ENCODE measurements at places on chromosomes 7 and 10.
A peak's percentile ranks its signal among the peaks of the same experiment; 100 is the strongest.

- DNase-seq = no peak
Measured at GRCh38 chr10:58807629-58808022, 295.0 kb downstream of the BICC1 start.

- DNase-seq = no peak
Measured at GRCh38 chr7:28806841-28807240, 151.3 kb downstream of the TRIL start.

- DNase-seq = no peak
Measured at GRCh38 chr10:85477979-85478378, 888.6 kb downstream of the GRID1 start.

GRCh38 chr7:22219036-22219435 lies 137.9 kb downstream of the RAPGEF5 start:
- DNase-seq = no peak

GRCh38 chr10:126021833-126022500 lies 125.6 kb downstream of the FANK1 start:
- DNase-seq = no peak

DNA sequence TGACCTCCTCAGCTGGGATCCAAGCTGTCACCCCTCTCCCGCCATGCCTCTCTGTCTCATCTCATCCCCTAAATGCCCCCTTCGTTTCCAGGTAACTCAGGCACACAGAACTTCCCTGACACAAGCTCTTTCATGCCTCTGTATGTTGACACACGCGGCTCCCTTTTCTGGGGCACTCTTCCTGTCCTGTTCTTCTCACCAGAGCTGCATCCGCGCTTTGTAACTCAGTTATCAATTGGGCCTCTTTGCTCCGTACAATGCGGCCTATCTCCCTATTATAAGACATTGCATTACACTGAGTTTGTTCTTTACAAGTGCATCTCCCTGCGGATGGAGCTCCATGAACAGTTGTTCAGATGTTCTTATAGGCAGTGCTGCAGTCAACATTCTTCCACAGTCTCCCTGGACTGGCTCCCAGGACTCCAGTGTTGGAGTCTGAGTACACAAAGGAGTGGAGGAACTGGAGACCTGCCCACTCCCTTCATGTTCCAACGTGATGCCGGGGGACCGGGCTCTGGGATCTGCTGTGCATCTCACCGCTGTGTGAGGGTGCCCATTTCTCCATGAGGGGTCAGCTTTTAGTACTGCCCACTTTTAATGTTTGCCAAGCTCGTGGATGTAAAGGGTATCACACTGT lies 56.9 kb upstream of the TNS3 start:
- DNase-seq = peak; percentile 74

GRCh38 chr10:74704629-74705357 lies 121.6 kb upstream of the KAT6B start:
- DNase-seq = no peak

- no peak for DNase-seq
Measured at GRCh38 chr10:77195101-77195500, 442.5 kb downstream of the KCNMA1 start.

DNA sequence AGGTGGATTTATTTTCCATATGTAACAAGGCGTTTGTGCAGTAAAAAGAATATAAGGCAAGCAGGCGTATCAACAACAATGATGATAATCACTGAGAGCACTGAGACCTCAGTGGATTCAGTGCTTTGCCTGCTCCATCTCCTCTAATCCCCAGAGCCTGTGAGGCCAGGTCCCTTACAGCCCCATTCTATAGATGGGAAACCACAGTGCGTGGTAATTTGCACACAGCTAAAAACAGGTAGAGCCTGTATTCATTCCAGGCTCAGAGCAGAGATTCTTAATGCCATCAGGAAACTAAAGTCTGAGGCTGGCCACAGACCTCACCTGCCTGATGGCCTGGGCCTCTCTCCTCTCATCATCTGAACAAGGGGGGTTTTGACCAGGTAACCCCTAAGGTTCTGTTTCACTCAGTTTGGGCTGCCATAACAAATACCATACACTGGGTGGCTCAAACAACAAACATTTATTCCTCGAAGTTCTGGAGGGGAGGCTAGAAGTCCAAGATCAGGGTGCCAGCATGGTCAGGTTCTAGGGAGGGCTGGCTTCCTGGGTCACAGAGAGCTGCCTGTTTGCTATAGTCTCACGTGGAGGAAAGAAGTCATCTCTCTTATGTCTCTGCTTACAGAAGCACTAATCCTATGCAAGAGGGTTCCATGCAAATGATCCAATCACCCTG lies 10.3 kb upstream of the RASSF4 start:
- DNase-seq = no peak

DNA sequence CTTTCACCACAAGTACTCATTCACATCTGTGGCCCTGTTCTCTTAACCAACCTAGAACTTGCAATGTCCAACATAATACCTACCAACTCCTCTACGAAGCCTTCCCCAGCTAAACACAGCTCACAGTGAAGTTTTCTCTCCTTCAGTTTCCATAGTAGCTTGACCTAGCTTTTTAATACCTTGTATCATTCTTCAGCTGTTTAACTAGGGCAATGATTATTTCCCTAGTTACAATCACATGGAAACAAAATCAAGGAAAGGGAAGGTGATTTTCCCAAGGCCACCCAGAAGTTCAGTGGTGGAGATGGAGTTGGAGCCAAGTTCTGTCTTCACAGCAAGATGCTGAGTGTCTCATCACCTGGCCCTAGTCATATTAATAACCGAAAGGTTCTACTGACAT lies 16.3 kb downstream of the CDHR3 start:
- no peak for DNase-seq

- no peak for DNase-seq
Measured at GRCh38 chr7:71377469-71377868, 245.5 kb downstream of the GALNT17 start.

GRCh38 chr10:88659725-88660597 lies 4.3 kb upstream of the LIPF start:
- no peak for DNase-seq

DNA sequence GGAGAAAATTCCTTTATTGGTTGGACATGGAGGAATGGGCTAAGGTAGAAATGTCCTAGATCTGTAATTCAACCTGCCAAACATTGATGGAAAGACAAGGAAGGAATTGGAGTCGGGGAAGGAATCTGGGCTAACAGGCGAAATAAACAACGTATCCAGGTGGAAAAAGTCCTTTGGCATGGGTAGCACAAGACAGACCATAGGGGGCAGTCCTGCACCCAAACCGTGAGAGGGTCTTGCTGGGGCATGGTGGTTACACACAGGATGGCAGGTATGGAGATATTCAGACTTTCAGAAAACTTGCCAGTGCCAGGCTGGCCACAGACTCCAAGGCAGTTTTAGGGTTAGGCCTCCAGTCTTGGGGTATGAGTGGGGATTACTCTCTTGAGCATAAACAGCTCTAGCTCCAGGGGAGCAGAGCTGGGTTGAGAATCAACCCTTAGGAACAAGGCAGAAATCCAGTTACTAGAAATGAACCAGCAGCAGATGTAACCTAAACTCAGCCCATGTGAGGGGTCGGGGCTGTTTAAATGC lies 188.6 kb upstream of the GDF10 start:
- no peak for DNase-seq

DNA sequence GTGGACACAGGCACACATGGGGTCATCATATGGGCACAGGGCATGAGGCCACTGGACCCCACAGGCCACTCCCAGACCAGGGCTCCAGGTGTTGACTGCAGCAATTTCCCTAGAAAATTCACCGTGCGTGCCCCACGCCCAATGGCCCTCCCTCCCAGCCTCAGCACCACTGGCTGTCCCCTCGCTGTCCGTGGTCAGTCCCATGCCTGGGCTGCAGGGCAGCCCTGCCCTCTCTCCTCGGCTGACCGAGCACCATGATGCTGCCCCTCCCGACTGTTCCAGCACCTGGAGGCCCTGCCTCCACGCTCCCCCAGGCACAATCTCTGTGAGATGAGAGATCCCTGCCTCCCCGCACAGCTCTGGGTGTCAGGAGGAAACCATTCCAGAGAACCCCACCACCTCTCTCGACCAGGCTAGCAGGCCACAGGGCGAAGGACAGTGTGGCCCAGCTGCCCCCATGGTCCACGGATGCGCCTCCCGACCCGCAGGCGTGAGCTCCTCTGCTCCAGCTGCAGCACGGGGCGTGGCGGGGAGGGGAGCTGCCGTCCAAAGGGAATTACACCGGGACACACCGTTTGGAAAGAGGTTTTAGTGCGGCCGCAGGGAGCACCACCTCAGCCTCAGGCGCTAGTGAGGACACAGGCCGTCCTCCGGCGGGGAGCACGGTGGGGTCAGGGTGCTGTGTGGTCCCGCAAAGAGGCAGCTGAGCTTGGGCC lies 12.6 kb downstream of the NUDT1 start:
- no peak for DNase-seq

- DNase-seq = no peak
Measured at GRCh38 chr7:129771201-129771927, 159.8 kb downstream of the NRF1 start.

DNA sequence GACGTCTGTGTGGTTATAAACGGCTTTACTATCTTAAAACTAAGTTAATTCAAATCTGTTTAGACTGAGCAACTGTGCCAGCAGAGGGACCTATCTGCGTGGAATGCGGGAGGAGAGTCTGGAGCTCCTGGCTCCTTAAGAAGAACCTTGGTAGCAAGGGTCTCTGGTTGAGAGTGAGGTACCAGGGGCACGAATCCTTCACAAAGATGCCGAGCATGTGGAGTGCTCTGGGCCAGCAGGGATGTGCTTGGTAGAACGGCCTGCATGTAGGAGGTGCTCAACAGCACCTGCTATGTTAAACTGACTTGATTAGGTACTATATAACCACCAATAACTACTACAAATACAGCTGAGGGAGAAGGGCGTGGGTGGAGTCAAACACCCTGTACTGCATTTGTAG lies 102.6 kb downstream of the VIPR2 start:
- DNase-seq = no peak

GRCh38 chr7:27689150-27689549 lies 26.5 kb upstream of the HIBADH start:
- DNase-seq = no peak

DNA sequence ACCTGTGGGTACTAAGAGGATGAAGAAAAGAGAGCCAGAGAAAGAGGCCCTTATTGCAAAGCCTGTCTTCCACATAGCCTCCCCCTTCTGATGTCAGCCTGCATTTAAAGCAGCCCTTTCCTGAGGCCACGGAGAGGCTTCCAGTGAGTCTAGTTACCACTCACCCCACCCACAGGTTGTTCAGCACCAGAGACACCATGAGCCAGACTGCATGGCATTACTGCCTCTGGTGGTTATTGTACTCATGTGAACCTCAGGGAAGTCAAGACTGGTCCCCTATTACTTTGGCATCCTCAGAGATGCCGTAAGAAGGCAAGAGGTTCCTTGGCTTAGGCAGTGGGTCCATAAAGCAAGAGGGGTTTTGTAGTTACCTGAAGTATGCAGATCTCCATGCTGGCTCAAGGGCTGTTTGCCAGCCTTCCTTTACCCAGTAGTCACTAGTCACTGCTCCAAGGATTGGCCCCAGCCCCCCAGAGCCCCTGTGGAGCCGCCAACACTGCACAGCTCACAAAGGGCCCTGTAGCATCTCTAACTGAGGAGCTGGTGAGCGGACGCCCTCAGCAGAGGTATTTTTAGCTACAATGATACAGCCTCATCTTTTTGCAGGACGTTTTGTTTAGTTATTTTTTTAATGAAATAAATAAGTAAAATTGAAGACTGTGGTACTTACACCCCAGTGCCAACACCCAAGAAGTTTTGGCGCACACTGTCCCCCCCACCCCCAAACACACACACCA lies 20.7 kb downstream of the LRRC4 start:
- no peak for DNase-seq

DNA sequence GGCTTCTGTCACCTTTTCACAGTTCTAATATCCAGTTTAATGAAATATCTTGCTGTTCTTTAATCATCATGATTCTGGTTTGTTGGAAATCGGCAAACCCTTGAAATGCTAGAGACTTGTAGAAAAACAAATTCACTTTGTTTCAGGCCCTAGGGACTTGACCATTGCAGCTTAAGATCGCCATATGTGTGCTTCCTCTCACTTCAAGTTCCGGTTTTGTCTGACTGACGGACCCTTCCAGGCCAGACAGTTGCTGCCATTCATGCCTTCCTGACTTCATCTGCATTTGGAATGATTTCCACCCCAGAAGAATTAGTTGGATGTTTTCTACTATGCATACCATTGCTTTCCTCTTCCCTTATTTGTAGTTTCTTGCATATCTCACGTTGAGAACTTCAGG lies 125.6 kb downstream of the CELF2 start:
- DNase-seq = no peak

- peak; percentile 74 for DNase-seq
Measured at GRCh38 chr7:91034459-91035368, 229.5 kb upstream of the FZD1 start.

DNA sequence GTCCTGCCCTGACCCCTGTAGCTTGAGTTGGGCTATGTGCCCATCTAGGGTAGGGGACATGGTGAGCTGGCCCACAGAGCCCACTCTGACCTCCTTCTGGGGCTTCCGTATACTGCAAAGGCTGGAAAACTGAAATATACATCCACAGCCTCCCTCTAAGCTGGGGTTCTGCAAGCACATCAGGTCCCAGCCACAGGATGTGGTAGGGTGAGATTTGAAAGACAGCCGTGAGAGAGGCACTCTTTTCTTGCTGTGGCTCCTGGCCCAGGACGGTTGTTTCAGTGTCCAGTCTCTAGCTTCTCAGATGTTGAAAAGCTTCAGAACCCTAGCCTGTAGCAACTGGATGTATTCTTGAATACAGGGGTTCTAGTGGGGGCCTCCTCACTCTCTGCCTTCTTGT lies 60.1 kb upstream of the ADRB1 start:
- no peak for DNase-seq

GRCh38 chr10:119215371-119215770 lies 8.0 kb downstream of the GRK5 start:
- DNase-seq = no peak

- DNase-seq = no peak
Measured at GRCh38 chr10:105001269-105001668, 360.2 kb downstream of the SORCS3 start.

DNA sequence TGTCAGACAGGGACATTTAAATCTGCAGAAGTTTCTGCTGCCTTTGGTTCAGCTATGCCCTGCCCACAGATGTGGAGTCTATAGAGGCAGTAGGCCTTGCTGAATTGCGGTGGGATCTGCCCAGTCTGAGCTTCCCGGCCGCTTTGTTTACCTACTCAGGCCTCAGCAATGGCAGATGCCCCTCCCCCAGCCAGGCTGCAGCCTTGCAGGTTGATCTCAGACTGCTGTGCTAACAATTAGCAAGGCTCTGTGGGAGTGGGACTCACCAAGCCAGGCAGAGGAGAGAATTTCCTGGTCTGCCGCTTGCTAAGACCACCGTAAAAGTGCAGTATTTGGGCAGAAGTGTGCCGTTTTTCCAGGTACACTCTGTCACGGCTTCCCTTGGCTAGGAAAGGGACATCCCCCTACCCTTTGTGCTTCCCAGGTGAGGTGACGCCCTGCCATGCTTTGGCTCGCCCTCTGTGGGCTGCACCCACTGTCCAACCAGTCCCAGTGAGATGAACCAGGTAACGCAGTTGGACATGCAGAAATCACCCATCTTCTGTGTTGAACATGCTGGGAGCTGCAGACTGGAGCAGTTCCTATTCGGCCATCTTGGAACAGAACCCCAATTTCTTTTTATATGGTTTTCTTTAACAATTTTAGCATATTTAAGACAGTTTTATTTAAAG lies 28.4 kb upstream of the VWDE start:
- no peak for DNase-seq

GRCh38 chr7:136530831-136531230 lies 337.6 kb upstream of the CHRM2 start:
- peak; percentile 27 for DNase-seq

- no peak for DNase-seq
Measured at GRCh38 chr10:79380125-79380945, 33.1 kb downstream of the PPIF start.

Measured in spinal cord (tissue), 10 donors.